ENCODE measurements at places on chromosomes 3 and 15.

GRCh38 chr15:60993008-60993407, 236.1 kb downstream of the RORA start:
- peak; percentile 55 for DNase-seq

DNA sequence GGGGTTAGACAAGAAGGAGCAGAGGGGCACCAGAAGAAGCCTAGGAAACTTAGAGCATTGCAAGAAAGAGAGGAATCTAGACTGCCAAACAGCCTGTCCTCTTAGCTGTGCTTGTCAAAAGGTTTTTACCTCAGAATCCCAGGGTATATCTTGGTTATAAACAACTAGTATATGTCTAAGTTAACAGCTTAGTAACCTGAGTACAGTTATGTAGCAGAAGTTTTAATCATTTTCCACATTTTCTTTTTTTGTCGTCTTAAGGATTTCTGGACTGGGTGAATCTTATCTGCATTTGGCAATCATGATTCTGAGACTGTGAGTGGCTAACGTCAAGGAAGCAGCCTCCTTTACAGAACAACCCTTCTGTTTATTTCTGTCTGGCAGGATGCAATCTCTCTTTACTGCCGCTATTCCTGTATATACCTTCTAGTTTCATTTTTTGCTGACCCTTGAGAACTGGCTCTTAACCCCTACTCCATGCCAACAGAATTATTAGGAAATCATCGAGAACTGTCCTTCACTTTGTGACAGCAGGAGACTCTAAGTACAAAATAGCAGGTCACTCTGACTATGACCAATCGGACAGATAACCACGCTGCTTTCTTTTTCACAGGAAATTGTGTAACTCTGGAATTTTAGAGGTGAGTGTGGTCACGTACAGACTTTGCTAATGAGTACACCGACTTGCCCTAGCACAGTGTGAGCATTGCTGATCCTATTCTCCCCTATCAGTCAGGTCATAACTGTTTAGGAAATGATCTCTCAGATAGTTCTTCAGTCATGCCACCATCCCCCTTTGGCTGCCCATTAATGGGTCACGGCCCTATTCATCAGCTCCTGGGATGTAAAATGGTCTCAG, 3.3 kb upstream of the CP start:
- DNase-seq, result peak; percentile 66

- peak; percentile 17 for DNase-seq
These were observed 22.2 kb downstream of the MME start for GRCh38 chr3:155102329-155102728.

GRCh38 chr3:117674321-117674720, 964.7 kb downstream of the TUSC7 start:
- no peak for DNase-seq

- DNase-seq, result no peak
These were observed 49.2 kb upstream of the P3H2 start for GRCh38 chr3:190169877-190170276.

DNA sequence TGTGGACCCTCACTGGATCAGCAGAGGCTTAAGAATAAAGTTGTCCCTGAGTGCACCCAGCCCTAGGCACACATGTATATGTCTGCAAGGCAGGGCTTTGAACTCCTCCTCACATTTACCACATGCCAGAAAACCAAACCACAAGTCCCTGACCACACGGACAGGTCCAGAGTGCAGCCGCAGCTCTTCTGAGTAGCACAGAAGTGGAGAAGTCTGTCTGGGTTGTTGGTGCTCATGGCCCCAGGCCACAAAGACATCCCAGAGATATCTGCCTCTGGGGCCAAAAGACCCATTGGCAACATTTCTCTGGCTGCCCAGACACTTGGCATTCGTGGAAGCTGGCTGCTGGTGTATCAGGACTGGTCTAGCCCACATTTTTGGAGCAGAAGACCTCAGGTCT, 17.4 kb downstream of the SUSD5 start:
- no peak for DNase-seq

DNA sequence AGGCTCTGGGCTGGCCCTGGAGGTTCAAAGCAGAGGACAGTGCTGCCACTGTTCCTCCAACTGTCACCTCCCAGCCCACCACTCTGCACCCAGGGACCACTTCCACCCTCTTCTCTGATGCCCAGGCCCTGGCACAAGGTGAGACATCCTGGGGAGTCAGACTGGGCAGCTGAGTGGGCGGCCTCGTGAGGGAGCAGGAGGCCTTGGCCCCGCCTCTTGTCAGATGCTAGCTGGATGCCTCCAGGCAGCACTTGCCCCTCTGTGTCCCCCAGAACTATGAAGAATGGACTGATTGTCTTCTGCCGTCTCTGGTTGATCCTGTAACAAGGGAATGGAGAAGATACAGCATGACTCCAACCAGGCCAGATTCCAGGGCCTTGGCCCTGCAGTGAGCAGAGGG, 191.0 kb upstream of the LINGO1 start:
- DNase-seq, result no peak

- DNase-seq, result no peak
These were observed 86.4 kb downstream of the POLR2M start for GRCh38 chr15:57792724-57793449.

DNA sequence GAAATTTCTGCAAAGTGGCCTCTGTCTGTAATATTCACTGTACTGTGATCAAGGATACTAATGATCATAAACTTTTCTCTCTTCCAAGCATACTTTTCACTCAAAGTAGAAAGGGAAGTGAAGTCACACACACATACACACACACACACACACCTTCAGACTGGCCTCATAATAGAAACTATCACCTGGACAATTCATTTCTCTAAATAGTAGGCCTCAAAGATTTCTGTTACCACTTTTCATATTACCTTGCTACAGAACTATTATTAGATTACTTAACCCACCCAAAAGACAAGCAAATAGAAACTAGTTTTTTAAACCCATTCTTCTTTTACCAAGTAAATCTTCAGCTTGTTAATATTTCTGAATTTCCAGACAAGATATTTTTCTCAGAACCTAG, 12.2 kb downstream of the CPB1 start:
- DNase-seq, result no peak

- peak; percentile 93 for DNase-seq
These were observed 108.9 kb downstream of the FBLN2 start for GRCh38 chr3:13657660-13658435.

GRCh38 chr3:151322511-151322910, 5.9 kb upstream of the GPR87 start:
- no peak for DNase-seq

GRCh38 chr15:57784081-57784511, 77.6 kb downstream of the POLR2M start:
- DNase-seq, result peak; percentile 85

DNA sequence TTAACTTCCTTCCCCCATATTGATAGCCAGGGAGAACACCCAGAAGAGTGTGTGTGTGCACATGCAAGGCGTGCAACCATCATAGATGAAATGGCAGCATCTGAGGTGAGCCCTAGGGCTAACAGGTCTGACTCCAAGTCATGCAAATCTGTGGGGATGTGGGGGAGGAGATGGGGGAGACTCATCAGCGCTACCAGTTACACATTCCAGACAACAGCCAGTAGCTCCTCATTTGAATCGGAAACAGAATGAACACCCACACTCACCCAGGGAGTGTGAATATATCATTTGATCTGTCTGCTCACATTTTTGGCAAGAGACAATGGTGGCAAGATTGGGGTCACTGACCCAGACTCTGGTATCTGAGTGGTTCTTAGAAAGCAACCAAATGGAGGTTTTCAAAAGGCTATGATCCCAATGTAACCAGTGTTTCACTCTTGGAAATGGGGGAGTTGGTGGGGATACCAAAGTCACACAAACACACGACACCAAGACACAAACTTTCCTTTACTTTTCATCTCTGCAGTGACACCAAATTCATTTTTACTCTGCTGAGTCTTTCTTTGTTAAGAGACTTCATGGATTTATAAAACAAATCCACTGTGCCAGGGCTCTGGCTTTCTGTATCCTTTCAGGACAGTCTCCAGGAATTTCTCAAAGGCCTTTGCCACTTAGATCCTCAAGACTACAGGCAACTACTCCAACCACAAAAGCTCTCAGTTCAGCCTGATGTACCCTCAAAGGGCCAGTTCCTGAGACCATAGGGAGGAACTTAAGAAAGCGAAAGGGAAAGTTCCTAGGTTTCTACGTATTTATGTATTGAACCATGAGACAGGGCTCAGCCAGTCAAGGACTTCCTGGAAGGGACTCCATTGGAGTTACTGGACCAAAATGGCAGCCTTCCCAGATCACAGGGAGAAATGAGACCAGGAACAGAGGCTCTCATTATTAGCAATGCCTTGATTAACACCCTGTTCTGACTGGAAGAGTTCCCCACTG, 2.2 kb downstream of the CDCP1 start:
- DNase-seq, result no peak

DNA sequence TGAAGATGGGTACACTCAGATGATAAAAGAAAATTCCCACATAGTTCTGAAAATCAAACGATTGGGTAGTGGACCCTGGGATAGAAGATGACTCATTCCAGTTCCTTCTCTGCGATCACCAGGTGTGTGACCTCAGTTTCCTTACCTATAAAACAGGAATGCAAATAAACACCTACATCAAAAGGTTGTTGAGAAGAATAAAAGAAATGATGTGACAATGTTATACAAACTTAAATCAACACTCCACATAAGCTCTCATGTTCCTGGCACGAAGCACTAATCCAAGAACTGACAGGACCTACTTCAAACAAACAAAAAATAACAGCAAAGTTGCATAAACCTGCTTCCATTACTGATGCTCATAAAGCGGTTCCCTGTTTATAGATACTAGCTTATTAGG, 69.2 kb downstream of the RORA start:
- no peak for DNase-seq

DNA sequence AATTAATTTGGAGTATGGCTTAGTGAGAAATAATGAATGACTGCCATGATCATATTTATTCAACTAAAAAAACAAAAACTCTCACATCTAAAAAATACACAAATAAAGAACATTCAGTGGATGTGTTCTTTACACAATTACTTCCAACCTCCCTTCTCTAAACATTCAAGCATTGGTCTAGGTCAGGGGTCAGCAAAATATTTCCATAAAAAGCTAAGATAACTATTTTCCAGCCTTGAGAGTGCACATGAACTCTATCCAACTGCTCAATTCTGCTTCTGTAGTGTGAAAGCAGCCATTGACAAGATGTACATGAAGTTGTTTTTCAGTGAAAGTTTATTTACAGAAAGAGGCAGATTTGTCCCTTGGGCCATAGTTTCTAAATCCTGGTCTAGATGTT, 406.3 kb downstream of the MAGI1 start:
- DNase-seq, result no peak

DNA sequence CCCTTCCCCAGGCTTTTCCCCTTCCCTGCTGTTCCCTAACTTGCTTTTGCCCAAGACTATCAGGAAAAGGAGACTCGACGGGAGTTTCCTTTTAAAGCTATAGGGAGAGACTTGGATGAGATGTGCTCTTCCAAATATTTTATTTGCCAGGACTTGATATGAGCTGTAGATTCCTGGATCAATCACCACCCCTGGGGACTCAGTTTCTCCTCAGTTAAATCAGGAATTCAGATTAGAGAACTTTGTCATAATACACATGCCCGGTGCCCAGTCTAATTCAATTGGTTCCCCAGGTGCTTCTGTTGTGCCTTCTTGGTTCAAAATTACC, 46.6 kb downstream of the SMAD6 start:
- DNase-seq, result no peak

- DNase-seq, result peak; percentile 68
These were observed 20.9 kb downstream of the RAD54L2 start for GRCh38 chr3:51559411-51559888.

DNA sequence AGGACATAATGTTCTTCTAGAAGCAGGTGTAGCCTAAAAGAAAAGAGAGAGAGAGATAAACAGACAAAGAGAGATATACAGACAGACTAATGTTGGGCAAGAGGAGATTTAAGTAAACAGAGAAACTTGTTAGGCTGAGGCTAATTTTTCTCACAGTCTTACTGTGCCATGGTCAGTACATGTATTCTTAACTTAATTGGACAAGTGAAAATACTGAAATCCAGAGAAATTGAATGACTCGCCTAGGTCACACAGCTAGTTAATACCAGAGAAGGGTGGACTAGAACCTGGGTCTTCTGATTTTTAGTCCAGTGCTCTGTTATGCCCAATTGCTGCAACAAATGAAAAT, 6.7 kb upstream of the ZNF609 start:
- DNase-seq, result no peak

- DNase-seq, result no peak
These were observed 52.7 kb downstream of the TRIM71 start for GRCh38 chr3:32870373-32871095.

DNA sequence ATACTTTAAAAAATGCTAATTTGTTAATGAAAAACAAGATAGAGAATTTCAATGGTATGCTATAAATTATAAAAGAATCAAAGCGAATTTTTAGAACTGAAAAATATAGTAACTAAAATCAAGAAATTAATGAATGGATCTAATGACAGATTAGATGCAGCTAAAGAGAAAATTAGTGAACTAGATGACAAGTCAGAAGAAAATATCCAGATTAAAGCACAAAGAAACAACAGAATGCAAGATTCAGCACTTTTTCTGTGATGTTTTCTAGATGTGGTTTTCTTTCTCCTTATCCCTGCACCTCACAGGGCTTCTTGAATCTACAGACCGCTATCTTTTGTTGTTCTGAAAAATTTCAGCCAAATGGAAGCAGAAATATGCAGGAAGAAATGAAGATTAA, 54.4 kb downstream of the INO80 start:
- no peak for DNase-seq

DNA sequence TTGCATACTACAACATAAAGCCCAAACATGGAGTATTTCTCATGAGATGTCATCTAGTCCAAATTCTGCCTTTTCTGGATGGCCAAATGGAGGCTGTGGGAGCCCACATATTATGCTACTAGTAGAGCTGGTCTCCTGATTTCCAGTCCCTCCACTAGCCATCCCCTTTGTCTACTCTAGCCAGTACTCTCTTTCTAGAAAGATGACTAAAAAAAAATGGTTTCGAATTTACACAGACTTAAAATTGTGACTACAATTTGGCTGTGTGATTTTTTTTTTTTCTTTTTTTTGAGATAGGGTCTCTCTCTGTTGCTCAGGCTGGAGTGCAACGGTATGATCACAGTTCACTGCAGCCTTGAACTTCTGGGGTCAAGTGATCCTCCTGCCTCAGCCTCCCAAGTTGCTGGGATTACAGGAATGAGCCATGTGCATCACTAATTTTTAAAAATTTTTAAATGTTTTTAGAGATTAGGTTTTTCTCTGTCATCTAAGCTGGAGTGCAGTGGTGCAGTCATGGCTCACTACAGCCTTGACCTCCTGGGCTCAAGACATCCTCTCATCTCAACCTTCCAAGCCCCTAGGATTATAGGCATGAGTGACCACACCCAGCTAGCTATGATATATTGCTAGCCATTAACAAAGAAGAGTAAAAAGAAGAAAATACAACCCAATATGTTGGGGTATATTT, 273.9 kb downstream of the ADAMTSL3 start:
- DNase-seq, result no peak

GRCh38 chr3:11289864-11290263, 17.7 kb downstream of the ATG7 start:
- DNase-seq, result no peak

DNA sequence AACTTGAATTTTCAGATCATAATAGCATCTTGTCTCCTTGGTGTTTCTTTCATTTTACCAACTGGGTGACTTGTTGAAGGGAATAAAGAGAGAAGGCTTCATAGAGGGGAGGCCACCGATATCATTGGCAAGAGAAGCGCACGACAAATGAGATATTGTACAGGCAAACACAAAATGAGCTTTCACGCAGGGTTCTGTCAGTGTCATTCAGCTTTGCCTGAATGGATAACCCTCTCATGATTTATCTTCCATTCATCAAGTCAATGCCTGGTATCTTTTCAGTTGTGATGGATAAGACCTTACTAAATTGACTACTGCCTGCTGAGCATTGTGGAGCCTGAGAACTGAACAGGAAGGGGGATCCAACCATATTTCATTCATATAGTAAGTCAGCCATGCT, 188.6 kb upstream of the EPHA3 start:
- DNase-seq, result no peak

GRCh38 chr3:156687023-156687422, 12.6 kb downstream of the TIPARP start:
- DNase-seq, result no peak

Data from GM03348 (cell line).